ENCODE measurements at places on chromosomes 12 and 14.
A peak's percentile ranks its signal among the peaks of the same experiment; 100 is the strongest.

DNA sequence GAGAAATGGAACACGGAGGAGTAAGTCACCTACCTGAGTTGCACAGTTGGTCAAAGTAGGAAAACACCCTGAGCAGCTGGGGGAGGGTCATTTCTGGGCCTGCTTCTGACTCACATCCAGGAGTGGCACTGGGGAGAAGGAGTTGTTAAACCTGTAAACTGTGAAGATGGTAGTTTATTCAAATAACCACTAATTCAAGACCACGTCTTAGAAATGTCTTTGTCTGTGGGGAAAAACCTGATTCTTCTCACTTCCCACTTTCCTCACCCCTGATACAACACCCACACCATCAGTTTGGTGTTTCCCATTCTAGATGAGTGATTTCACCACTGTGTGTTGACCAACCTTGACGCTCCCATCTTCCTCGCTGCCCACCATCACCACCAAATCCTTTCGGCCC lies 207.1 kb downstream of the ANO4 start:
- no peak for DNase-seq

DNA sequence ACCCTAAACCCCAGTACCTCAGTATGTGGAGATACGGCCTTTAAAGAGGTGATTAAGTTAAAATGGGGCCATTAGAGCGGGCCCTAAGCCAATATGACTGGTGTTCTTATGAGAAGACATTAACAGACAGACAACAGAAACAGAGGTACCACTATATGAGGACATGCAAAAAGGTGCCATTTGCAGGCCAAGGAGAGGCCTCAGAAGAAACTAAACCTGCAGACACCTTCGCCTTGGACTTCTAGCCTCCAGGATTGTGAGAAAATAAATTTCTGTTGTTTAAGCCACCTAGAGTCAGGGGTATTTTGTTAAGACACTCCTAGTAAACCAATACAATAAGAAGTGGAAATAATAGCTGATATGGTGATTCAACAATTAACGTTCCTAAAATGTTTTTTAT lies 32.6 kb downstream of the PTPRB start:
- no peak for DNase-seq

DNA sequence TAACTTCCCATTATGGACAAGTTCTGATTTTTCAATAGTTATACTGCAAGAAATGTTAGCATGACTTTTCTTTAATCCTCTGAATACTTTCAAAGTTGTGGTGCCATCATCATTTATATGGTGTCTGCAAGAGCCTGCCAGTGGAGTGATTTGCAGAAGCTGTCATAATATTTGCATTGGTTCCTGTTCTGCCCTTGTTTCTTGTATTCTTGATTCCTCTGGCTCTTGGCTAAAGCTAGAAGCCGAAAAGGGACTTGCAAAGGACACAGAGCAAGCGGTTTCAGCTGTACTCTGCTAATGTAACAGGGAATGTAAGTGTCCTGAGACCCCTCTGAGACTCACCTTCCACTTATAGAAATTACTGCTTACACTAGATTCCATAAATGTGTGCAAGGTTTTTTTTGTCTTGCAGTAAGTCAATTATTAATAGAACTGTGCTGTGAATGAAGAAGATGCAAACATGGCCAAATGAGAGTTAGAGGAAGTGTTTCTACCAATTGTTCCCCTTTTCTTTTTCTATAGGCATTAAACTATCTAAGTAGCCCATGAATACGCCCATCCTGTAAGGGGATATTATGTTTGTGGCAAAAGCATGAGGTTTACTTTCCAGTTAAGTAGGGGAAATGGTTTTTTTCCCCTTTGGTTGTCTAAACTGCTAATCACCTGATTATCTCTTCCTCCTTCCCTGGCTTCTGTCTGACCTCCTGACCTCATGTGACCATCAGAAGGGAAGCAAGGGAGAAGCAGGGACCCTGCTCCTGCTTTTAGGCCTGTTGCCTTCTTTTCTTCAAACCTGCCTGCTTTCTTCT lies 5.3 kb downstream of the DYRK4 start:
- peak; percentile 95 for DNase-seq

GRCh38 chr14:52312931-52313355 lies 1.2 kb upstream of the PTGER2 start:
- peak; percentile 82 for DNase-seq

DNA sequence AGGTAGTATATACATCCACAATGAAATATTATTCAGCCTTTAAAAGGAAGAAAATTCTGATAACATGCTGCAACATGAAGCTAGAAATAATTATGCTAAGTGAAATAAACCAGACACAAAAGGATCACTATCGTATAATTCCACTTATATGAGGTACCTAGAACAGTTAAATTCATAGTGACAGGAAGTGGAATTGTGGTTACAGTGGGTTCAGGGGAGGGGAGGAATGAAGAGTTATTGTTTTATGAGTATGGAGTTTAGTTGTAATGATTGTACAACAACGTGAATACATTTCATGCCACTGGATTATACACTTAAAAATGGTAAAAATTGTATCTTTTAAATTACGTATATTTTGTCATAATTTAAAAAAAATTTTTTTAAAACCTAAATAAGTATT lies 21.0 kb downstream of the EEA1 start:
- DNase-seq = no peak
